NCI-H2227 treated with DMSO at 0.1 percent for 48 hours (cell line): ENCODE measurements at places on chromosomes 3 and 15.

DNA sequence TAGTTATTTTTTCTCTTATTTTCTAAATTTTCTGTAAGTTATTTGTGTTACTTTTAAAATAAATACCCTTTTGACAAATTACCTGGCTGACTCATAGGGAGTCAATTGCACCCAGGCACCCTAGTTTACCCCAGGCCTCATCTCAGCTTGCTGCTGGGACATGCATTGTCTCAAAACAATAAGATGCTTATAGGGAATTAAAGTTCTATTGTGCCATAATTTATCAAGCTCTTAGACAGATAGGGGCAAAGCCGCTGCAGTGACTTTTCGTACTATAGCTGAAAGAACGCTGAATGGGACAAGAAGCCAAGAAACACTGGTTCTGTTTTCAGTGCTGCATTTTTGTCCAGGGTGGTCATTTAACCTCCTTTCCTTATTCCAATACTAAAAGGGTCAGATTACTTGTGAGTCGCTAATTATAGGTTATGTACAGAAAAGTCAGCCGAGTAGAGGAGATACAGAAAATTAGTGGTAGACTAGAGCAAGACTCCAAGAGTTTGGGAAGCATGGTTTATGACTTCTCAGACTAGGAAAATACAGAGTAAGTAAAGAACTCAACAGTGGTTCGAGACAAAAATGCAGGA, 50.3 kb downstream of the EXD1 start:
- DNase-seq = no peak

- DNase-seq = no peak
Observed at GRCh38 chr3:78887029-78887428, 880.8 kb downstream of the ROBO1 start.

DNA sequence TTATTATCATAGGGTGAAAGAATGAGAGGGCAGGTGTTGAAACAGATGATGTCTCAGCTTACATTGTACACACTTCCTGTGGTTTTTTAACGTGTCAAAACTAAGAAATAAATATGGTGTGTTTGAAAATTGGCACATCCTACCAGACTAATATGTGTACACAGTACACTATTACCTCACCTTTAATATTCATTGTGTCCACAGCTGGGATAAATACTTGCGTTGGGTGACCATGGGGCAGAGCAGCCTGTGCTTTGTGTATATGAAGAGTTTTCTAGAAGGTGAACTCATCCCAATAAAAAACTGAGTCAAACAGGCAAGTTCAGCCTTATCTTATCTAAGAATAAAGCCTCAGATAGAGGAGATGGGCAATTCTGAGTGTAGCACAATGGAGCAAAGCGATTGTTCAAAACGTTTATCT, 17.3 kb downstream of the SUCNR1 start:
- no peak for DNase-seq

- no peak for DNase-seq
Observed at GRCh38 chr3:40771112-40771511, 246.4 kb downstream of the ZNF621 start.

DNA sequence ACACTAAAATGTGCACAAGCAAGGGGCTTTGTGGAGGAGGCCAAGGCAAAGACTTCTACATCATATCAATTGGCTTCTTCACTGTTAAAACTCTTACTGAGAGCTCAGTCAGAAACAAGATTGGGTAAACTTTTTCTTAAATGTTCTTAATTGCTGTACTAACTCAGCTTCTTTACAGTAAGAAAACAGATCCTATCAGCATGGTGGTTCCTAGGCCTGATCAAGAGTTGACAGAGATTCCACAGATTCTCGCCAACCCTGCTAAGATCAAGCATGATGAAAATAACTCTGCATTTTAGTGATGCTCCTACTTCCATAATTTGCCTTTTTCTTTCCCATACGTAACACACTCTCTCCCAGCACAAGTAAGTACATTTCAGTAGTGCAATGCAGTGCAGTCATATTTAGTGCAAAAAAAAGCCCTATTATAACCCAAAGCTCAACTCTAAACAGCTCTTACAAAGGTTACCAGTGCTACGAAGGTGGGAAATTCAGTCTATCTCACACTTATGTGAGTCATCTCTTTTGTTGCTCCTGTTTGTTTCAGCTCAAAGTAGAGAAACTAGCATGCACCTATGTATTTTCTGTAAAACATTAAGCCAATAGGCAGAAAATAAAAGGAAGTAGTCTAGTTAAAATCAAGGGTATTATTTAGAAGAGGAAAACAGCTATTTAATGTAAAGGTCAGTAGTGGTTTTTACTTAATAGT, 29.9 kb downstream of the TIGIT start:
- DNase-seq = no peak
